Bronchial epithelial cell (primary cell): ENCODE measurements at places on chromosomes 16 and 17.

DNA sequence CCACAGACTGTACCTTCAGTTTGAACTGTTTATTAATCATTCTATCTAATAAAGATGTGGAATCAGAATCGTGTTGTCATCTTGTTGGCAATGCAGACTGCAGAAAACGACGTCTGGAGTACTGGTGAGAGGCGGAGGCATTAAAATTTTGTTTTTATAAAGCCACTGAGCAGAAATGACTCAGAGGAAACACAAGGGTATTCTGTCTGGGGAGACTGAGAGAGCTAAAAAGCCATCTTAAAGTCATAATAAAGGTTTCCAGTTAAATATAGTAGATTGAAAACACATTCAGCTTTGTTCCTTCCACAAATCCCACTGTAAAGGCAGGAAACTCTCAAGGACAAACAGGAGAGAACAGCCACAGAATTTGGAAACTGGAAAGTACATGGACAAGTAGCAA is 74.2 kb downstream of the CPPED1 start:
- DNase-seq, result no peak

DNA sequence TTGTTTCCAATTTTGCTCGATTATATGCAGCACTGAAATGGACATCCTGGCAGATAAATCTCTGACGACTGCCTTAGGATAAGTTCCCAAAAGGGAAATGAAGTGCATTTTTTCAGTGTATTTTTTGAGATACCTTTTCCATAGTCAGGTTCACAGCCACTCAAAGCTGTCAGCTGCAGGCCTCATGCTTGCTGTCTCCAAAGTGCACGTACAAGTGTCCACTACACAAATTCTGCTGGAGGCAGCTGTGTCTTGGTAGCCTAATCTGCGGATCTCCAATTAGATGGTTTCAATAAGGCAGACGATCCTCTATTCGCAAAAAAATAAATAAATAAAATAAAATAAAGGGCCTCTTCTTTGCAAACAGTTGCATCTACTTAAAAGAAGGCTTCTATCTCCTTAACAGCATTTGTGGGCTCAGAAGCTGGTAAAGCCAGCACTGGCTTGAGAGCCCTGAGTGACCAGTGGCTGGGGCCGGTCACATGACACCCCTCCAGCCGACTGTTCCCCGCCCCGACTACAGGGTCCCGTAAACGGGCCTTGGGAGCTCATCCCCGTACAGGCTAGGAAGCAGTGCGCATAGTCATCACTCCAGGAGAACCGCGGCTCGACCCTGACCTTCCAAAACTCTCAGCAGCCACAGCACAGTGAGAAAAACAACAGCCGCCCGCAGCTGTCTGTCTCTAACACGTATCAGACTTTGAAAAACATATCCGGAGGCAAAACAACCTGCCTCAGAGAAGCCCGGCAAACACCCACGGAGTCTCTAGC is 18.8 kb downstream of the RPH3AL start:
- DNase-seq, result no peak

DNA sequence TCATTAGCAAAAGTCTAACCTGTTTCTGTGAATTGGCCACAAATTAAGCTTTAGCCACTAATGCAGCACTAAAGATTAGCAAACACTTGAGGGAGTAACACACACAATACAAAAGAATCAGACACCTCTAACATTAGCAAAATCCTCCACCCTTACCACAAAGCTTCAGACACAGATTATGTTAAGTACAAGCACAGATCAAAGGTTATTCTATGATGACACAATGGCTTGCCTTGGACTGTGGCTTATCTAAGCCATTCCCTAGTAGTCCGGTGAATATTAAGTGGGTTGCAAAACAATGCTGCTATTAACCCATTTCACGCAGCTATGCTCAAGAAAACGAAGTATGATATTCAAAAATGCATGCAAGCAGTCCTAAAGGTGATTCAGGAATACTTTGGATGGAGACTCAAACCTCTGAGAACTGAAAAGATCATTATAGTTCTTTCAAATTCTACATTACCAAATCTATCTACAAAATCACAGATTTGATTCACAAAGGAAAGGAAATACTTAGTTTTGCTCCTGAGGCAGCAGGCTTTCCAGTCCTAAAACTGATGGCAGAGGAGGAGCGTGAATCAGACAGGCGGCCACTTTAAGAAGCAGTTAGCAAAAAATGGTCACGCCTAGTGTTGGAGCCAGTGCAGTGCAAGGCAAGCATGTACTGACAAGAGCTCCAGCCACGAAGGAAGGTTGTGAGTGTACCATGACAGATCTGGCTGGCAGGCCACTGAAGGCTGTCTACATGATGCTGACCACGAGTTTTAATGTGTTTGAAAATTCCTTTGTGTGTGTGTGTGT is 67.2 kb downstream of the PARN start:
- peak; percentile 96 for DNase-seq

GRCh38 chr17:5707482-5707881 is 123.2 kb upstream of the NLRP1 start:
- no peak for DNase-seq

DNA sequence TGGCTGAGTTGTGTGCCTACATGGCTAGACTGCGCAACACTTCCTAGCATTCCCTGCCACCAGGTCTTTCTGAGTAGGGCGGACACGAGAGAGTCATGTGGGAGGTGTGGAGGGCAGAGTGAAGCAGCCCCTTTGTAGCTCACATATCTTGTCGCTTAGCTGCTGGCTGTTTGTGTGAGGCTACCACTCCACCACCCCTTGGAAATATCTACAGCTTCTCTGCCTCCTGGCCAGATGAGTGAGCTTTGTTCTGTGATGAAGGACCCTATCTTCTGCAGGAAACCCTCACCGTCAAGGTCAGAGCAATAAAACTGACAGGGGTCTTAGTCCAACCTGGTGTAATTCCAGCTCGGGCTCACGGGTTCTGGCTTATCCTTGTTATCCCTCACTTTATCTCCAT is 232.1 kb upstream of the ASIC2 start:
- DNase-seq, result no peak

DNA sequence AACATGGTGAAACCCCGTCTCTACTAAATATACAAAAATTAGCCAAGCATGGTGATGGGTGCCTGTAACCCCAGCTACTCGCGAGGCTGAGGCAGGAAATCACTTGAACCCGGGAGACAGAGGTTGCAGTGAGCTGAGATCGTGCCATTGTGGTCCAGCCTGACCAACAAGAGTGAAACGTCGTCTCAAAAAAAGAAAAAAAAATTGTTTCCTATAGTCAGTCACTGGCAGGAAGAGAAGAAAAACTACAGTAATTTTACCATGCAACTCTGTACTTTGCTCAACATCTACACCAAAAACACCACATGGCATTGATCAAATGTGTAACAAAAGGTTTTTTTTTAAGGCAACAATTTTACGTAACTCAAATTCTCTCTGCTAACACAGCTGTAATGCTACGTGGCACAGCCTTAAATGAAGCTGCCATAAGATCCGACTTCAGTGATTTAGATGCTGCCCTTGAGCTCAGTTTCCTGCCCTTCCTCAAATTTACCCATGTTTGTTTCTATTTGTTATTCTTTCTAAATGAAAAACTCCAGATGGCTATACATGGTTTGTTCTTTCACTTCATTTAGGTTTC is 40.2 kb downstream of the CNOT1 start:
- DNase-seq, result no peak

- DNase-seq, result no peak
Measured at GRCh38 chr17:72934927-72935326, 157.6 kb downstream of the SLC39A11 start.

DNA sequence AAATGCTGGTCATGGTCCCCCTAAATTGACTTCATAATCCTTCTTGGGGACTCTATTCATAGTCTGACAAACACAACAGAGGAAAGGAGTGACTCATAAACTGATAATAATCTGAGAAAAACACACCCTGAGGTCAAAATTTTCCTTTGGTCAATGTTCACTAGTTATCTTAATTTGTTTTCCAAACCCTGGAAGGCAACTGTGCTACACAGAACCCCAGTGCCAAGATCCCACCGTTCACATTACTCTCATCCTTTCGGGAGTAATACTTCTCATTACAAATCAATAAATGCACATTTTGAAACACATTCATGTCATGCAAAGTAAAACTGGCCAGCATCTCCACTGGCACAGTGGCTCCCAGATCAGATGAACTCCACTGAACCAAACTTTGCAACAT is 23.2 kb downstream of the COIL start:
- peak; percentile 21 for DNase-seq

GRCh38 chr17:82021107-82021899 is 1.4 kb downstream of the CENPX start:
- DNase-seq, result peak; percentile 58

GRCh38 chr16:77171745-77172635 is 19.0 kb upstream of the MON1B start:
- DNase-seq, result peak; percentile 64

DNA sequence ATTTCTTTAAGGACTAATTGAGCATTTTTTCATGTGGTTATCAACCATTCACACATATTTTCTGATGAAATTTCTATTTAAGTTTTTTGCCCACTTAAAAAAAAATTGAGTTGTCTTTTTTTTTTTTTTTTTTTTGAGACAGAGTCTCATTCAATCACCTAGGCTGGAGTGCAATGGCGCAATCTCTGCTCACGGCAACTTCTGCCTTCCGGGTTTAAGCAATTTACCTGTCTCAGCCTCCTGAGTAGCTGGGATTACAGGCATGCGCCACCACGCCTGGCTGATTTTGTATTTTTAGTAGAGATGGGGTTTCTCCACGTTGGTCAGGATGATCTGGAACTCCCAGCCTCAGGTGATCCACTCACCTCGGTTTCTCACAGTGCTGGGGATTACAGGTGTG is 34.3 kb downstream of the RAB11FIP3 start:
- DNase-seq, result no peak

- peak; percentile 64 for DNase-seq
Measured at GRCh38 chr17:51372345-51373004, 112.1 kb downstream of the UTP18 start.

DNA sequence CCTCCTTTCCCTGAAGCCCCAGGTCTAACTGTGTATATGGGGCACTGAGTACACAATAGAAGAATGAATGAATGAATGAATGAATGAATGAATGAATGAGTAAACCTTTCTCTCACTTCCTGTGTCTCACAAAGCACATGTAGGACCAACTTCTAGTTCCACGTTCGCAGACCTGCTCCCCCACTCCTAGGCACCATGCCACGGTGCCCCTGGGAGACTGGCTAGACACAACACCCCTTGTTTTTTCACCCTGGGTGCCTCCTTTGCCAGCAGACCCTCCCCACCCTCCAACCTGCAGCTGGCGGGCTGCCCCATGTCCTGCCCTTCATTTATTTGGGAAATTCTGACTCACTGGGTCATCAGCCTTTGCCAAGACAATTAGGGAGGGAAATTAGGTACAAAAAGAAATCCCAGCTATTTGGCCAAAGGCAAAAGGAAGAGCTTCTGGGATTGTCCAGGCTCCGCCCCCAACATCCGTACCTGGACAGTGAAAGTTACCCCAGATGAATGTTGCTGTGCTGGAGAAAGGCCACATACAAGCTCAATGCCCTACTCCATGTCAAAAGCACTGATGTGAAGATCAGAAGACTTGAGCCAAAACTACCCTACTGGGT is 7.7 kb downstream of the CES1 start:
- DNase-seq, result no peak

DNA sequence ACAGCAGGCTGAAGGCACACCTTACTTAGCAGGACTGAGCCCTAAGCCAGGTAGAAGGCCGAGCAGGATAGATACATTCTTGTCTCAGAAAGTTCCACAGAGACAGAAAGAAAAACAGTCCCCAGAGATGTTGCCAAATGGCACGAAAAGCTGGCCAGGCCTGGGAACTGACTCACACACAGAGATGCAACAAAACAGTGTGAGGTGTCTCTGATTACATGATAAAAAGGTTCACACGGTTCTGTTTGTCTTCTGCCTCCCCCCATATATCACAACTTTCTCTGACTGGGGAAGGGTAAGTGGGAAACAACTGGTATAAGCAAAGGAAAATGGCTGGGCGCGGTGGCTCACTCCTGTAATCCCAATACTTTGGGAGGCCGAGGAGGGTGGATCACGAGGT is 1.7 kb downstream of the WBP2 start:
- peak; percentile 22 for DNase-seq

GRCh38 chr17:13420418-13420826 is 181.3 kb downstream of the HS3ST3A1 start:
- DNase-seq, result no peak
